Fibroblast of the conjunctiva (primary cell): ENCODE measurements at places on chromosomes 5 and 9.

GRCh38 chr5:37717613-37718431 is 122.0 kb downstream of the GDNF start:
- peak; percentile 72 for DNase-seq

- DNase-seq: no peak
Measured at GRCh38 chr5:161921781-161922180, 73.9 kb downstream of the GABRA1 start.

- DNase-seq: no peak
Measured at GRCh38 chr5:135887881-135888614, 7.6 kb downstream of the IL9 start.

DNA sequence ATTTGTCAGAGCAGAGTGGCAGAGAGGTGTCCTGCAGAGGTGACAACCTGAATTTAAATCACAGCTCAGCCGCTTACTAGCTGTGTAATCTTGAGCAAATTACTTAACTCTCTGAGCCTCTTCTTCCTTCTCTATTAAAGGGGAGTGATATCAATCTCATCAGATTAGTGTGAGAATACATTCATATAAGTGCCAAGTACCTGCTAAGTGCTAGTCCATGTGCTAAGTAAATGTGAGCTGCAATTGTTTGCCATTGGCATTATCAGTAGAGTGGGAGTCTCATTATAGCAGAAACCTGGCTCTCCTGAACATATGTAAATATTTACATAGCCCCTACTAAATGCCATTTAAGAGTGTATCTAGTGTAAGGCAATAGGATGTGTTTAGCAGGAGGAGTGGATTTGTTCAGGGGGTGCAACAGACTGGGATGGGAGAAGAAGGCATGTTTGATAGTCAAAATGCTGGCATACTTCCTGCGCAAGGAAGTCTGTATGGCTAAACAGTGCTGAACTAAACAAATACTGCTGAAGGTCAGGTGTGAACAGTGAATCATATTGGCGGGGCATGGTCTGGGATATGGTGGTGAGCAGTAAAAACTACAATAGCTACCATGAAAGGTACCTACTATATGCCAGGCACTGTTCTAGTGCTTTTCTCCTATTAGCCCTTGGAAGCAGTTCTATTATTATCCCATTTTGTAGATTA is 74.5 kb downstream of the F2RL2 start:
- no peak for DNase-seq

GRCh38 chr5:83639911-83640310 is 80.7 kb downstream of the HAPLN1 start:
- DNase-seq: no peak

- peak; percentile 85 for DNase-seq
Measured at GRCh38 chr5:147417135-147417813, 92.6 kb downstream of the DPYSL3 start.

GRCh38 chr5:107541400-107541799 is 129.3 kb downstream of the EFNA5 start:
- no peak for DNase-seq

DNA sequence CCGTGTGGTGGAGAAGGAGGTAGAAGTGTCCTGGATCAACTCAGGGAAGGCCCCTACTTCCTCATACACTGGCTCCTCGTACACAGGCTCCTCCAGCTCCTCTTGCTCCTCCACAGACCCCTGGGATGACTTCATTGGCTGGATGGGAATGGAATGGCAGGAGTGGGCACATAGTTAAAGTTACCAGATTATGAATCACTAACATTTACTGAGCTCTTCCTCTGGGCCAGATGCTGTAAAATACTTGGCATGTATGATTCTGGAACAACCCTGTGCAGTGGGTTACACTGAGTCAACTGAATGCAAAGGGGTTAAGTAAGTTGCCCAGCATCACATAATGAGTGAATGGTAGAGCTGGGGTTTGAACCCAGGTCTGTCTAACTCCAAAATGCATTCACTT is 3.1 kb upstream of the FCHSD1 start:
- DNase-seq: no peak
